Chondrocyte (in vitro differentiated cells): ENCODE measurements at places on chromosomes 2 and 18. TPM values are rescaled to one million over a fixed set of nuclear protein-coding genes. Genes with fewer than 3 reads are reported as not detected.

GRCh38 chr18:36766836-36767235 is 62.0 kb downstream of the TPGS2 start:
- DNase-seq, result no peak

DNA sequence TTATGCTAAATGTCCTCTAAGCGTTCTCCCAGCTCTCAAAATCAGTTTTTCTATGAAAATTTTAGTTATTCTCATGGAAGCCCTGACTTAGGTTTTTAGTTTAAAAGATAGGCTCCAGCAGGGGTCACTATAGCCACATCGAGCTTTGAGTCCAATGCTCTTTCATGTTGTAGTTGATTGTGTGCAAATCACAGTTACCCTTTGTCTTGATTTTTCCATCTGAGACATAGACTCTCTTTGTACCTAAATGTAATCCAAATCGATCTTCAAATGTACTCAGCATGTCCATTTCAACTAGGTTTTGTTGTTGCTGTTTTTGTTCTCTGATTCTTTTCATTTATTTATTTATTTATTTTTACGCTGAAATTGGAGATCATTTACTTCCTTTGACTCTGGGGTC is 26.4 kb upstream of the MSTN start:
- no peak for DNase-seq

DNA sequence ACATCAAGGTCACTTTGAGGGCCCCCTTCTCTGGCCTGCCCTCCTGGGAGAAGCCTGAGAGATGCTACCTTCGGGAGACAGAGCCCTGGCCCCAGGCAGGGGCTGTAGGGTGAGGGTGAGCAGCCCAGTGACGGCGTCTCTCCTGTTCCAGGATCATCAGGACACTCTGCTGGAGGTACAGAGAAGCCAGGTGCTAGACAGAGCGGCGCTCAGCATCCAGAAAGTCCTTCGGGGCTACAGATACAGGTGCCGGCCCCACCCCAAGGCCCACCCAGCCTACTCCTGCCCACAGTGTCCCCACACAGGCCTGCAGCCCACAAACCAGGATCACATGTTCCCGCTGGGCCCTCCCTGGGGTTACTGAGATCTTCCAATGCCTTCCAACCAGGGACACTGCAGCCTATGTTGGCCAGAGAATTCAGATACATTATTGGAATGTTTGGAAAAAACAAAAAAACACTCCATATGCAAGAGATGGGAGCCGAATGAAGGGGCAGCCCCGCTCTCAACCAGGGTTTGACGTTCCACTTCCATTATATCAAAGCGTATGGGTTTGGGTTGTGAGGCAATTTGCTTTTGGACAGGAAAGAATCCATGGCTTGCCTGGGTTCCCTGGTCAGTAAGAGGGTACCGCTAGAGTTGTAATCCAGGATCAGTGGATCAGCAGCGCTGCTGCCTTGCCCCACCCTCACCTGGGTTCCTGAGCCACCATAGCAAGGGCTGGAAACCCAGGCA is 49.5 kb upstream of the GPR17 start:
- peak; percentile 57 for DNase-seq

DNA sequence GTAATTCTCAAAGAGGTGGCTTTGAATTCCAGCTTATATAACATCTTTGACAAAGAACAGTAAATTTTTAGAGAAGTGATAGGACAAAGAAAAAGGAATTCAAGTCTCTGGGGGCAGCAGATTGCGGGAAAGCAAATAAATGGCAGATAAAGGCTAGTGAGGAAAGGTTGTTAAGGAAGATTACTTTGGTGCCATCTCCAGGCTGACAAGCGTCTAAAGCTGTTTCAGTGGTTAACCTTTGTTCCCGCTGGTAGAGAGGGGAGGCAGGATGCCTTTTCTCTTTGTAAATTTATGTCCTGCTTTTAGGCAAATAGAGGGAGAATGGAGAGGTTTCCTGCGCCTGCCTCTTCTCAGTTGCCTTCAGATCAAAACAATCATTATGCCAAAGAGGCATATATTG is 431.2 kb upstream of the CHST9 start:
- no peak for DNase-seq

- no peak for DNase-seq
These were observed 11.6 kb upstream of the HNMT start for GRCh38 chr2:137952586-137953129.

DNA sequence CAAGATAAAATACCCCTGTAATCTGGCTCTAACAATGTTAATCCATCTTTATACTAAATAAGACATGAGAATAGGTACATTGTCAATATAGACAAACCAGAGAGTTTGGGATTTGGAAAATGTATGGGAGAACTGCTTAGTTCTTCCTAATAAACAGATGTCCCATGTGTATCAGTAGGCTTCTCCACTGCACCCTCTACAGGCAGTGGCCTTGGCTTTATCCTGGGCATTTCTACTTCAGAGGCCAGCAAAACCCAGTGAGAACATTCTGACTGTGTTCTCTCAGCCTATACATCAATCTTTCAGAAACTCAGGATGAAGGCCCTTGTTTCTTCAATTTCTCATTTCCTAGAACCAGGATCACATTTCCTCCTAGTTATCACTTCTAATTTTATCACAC is 1167.5 kb upstream of the ACVR2A start:
- DNase-seq, result no peak

DNA sequence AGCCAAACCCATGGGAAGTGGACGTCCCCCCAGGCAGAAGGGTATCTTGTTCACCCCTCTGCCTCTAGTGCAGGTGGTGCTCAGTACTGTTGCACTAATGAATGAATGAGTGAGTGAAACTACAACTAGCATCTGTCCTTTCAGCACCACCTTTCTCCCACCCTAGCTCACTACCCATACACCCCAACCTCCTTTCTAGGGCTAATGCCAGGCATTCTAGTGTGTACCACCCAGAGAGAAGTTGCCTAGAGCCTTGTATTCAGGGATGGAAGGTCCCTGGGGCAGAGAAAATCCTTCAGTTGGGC is 22.5 kb downstream of the CCT7 start:
- DNase-seq, result no peak

GRCh38 chr2:12479065-12479601 is 237.6 kb upstream of the TRIB2 start:
- DNase-seq, result no peak

- DNase-seq, result no peak
These were observed 19.4 kb upstream of the ZSWIM2 start for GRCh38 chr2:186868344-186868743.

GRCh38 chr2:39996653-39997080 is 217.6 kb upstream of the THUMPD2 start:
- DNase-seq, result no peak

DNA sequence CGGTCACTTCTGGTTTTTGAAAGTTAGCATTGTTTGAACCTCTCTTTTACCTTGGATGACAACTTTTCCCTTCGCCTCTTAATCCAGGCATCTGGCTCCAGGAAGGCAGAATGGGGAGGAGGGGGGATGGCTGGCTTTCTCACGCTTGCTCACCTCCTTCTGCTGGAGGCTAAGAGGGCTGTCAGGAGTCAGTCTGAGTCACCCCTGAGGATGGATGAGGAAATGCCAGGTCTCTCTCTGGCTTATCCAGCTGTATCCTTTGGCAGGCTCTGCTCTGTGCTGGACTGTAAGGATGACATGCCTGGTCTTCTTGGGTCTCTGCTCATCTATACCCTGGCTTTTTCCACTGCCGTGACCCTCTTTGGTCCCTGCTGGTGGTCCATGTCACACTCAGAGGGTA is 142.9 kb upstream of the GYPC start:
- DNase-seq, result no peak

GRCh38 chr18:45026162-45026561 is 345.5 kb downstream of the SETBP1 start:
- no peak for DNase-seq

GRCh38 chr2:189012351-189012750 is 38.2 kb downstream of the COL3A1 start:
- no peak for DNase-seq

DNA sequence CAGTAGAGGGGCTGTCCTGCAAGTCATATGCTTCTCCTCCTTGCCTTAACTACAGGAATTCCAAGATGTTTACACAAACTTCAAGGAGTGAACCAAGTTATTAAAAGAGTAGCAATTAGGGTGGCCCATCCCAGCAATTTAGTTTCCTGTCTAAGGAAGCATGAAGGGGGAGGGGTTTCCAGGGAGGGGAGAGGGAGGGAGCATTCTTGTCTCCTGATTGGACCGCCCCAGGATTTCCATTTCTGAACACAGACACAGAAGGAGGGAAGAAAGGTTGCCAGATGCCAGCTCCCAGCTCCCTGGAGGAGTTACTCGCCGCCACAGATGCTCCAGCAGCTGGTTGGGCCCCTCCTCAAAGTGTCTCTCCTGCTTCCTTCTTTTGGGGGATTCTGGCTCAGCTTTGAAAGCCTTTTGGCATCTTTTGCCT is 107.6 kb downstream of the TRIB2 start:
- no peak for DNase-seq

GALNT5 gene
- 14.2 to 30.0 TPM (median 14.4 TPM) in 3 replicates for total RNA-seq

FBXO36 gene
- total RNA-seq, result 3.0 to 5.9 TPM (median 3.3 TPM) in 3 replicates

IL1RL1 gene
- not detected in 3 replicates for total RNA-seq

TEX51 gene
- not detected in 3 replicates for total RNA-seq

BIN1 gene
- total RNA-seq, result 40.0 to 64.0 TPM (median 63.6 TPM) in 3 replicates
